ENCODE measurements at places on chromosomes 2 and 18.
A peak's percentile ranks its signal among the peaks of the same experiment; 100 is the strongest.

- no peaks in the 10 kb centered on the region for H3K4me1 ChIP-seq
- DNase-seq, result no peak
- no peaks in the 10 kb centered on the region for H3K36me3 ChIP-seq
- no peak overlapping the region for H3K4me3 ChIP-seq
- no peaks in the 10 kb centered on the region for H3K27me3 ChIP-seq
- no peak overlapping the region for H3K27ac ChIP-seq
Observed at GRCh38 chr2:126890136-126890510, 8.6 kb upstream of the TEX51 start.

GRCh38 chr2:192534072-192534471 lies 339.3 kb upstream of the TMEFF2 start:
- H3K27me3 ChIP-seq, result no peaks in the 10 kb centered on the region
- H3K36me3 ChIP-seq, result no peaks in the 10 kb centered on the region
- H3K4me3 ChIP-seq, result no peak overlapping the region
- no peak overlapping the region for H3K27ac ChIP-seq
- DNase-seq, result no peak
- H3K4me1 ChIP-seq, result no peaks in the 10 kb centered on the region

- H3K36me3 ChIP-seq, result no peaks in the 10 kb centered on the region
- peak overlapping the region; percentile 82 for H3K27ac ChIP-seq
- peak overlapping the region; percentile 46 for H3K4me3 ChIP-seq
- H3K27me3 ChIP-seq, result no peaks in the 10 kb centered on the region
- H3K4me1 ChIP-seq, result peaks cover 40% of the 10 kb centered on the region
Observed at GRCh38 chr2:74843433-74843832, 9.5 kb downstream of the HK2 start.

- H3K27me3 ChIP-seq, result no peaks in the 10 kb centered on the region
- H3K27ac ChIP-seq, result no peak overlapping the region
- peaks cover 15% of the 10 kb centered on the region for H3K4me1 ChIP-seq
Observed at GRCh38 chr2:112488201-112488600, 6.2 kb downstream of the TTL start.

- no peaks in the 10 kb centered on the region for H3K36me3 ChIP-seq
- no peak overlapping the region for H3K27ac ChIP-seq
- DNase-seq, result no peak
- H3K4me3 ChIP-seq, result no peak overlapping the region
- H3K4me1 ChIP-seq, result peaks cover 5% of the 10 kb centered on the region
Observed at GRCh38 chr2:151632993-151633565, 101.2 kb downstream of the NEB start.

GRCh38 chr2:23124214-23124750 lies 260.7 kb upstream of the KLHL29 start:
- no peaks in the 10 kb centered on the region for H3K4me1 ChIP-seq
- H3K27me3 ChIP-seq, result no peaks in the 10 kb centered on the region
- no peak overlapping the region for H3K4me3 ChIP-seq
- H3K36me3 ChIP-seq, result no peaks in the 10 kb centered on the region
- no peak for DNase-seq
- no peak overlapping the region for H3K27ac ChIP-seq

DNA sequence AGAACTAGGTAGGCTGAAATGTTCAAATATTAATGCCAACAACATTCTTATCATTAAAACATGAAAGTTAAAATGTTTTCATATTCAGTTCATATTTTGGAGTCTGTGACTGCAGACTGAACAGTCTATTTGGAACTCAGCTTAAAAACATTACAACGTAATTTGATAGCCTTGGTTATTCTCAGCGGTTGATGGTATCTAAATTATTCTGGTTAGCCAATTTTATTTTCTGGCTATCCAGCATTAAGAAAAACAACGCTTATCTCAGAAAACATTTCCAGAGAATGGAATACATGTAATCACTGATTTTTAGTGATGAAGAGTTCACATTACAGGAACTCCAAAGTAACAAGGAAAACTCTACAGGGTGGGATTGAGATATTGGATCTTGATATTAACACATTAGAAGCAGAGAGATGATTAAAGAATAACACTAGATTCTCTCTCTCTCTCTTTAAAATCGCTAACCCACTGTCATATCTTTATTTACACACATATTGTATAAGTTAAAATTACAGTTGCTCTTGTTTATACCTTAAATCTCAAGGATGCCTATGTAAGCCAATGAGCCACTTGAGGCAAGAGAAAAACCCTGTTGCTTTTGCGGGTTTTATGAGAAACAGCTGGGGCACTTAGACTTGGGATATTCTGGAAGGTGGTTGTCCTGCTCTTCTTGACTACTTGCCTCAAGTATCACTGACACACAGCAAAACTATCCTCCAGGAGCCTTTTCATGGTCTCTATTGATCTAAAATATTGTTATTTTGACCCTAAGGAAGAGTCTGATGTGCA lies 84.9 kb downstream of the ICOS start:
- no peaks in the 10 kb centered on the region for H3K27me3 ChIP-seq
- H3K4me3 ChIP-seq, result no peak overlapping the region
- H3K36me3 ChIP-seq, result no peaks in the 10 kb centered on the region
- H3K27ac ChIP-seq, result peak overlapping the region; percentile 31
- DNase-seq, result no peak

- H3K27me3 ChIP-seq, result no peaks in the 10 kb centered on the region
- no peaks in the 10 kb centered on the region for H3K36me3 ChIP-seq
- peaks cover 11% of the 10 kb centered on the region for H3K4me1 ChIP-seq
- no peak overlapping the region for H3K4me3 ChIP-seq
- no peak for DNase-seq
Observed at GRCh38 chr18:9638886-9639285, 24.5 kb upstream of the PPP4R1 start.

GRCh38 chr2:73175663-73176204 lies 26.6 kb upstream of the NOTO start:
- H3K4me3 ChIP-seq, result peak overlapping the region; percentile 77
- DNase-seq, result peak; percentile 60
- H3K27me3 ChIP-seq, result no peaks in the 10 kb centered on the region
- H3K27ac ChIP-seq, result no peak overlapping the region
- H3K4me1 ChIP-seq, result peaks cover 19% of the 10 kb centered on the region

DNA sequence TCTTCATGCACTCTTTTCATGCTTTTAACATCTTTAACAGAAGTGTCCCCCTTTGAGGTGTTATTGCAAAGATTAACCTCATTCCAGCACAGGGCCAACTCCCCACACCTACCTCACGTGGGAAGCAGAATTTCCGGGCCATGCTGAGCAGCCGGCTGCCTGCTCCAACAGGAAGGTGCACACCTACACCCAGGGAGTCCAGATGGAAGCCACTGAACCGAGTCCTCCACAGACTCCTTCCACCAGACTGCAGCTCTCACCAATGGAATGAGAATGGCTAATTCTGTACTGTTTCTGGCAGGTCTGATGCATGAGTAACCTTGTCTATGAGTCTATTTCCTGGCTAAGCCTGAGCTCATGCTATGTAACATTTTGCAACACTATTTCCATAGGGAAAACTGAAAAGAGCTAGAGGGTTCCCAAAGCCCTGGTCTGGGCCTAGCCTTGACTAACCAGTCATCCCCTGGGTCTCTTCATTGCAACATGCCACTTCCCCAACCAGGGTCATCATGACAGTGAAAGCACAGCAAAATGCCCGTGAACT lies 11.0 kb downstream of the ERFE start:
- no peaks in the 10 kb centered on the region for H3K27me3 ChIP-seq
- peak overlapping the region; percentile 47 for H3K4me3 ChIP-seq
- H3K36me3 ChIP-seq, result peaks cover 25% of the 10 kb centered on the region
- peak overlapping the region; percentile 85 for H3K27ac ChIP-seq
